ENCODE measurements at places on chromosomes 4 and X.

DNA sequence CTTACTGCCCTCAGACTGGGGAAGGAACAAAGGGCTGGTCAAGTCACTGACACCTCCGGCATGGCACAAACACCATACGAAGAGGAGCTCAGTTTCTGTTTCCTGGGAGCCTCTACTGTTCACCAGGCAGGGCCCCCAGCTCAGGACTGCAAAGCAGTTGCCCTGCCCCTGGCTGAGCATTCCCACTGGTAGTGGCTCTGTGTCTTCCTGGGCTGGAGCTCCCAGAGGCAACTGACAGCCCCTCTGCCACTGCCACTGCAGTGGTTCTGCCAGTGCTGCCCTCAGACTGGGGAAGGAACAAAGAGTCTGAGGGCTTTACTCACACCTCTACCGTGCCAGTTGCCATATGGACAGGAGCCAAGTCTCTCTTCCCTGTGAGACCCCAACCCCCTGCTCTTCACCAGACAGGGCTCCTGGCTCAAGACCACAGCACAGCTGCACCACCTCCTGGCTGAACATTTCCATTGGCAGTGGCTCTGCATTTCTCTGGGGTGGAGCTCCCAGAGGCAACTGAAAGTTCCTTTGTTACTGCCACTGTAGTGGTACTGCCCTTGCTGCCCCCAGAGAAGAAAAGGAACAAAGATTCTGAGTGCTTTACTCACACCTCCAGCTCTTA is 67.9 kb downstream of the SMARCA5 start:
- peak; percentile 4 for DNase-seq

GRCh38 chr4:85889314-85889713 is 414.4 kb downstream of the ARHGAP24 start:
- no peak for DNase-seq

DNA sequence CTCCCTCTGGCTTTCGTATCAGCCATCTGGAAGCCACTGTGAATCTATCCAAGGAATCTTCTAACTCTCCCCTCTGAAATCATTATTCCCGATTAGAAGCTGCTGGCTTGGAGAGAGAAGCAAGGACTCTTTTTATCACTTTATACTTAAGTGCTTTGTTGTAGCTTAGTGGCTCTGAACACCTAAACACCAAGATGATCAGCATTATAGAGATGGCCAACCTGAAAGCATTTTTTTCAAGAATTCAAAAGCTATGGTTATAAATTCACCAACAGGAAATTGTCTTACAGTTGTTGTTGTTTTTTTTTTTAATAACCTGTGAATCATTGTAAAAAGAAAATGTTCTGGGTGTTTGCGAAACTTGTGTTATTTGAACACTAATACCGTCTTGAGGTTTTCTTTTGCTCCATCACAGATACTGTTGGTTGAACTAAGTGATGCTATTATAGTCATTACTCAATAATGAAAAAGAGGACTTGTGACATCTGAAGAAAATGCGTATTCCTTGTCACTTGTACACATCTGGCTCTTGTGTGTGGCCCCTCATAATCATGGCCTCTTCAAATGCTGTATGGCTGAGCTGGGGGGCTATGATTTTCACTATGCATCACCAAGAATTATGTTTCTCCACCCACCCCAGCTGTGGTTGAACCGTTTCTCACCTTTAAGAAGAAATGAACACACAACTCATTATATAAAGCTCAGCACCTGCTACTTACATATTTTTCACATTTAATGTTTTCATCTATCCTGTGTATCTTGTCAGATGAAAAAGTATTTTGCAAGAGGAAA is 11.8 kb upstream of the SMIM43 start:
- no peak for DNase-seq

DNA sequence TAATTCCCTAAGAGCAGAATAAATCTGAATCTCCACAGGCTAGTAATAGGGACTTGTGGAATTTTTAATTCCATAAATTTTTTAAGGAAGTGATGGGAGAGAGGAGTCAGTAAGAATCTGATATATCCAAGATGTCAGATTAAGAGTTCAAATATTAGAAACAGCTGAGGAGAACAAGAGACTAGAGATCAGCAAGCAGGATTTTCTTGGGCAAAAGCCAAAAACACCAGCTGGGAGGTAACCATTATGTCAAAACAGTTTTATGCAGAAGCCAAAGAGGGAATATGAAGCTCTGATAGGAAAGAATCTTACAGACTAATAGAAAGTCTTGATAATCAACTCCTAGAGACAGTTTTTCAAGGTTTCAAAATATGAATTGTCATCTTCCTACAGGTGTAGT is 72.2 kb upstream of the RBPJ start:
- no peak for DNase-seq

DNA sequence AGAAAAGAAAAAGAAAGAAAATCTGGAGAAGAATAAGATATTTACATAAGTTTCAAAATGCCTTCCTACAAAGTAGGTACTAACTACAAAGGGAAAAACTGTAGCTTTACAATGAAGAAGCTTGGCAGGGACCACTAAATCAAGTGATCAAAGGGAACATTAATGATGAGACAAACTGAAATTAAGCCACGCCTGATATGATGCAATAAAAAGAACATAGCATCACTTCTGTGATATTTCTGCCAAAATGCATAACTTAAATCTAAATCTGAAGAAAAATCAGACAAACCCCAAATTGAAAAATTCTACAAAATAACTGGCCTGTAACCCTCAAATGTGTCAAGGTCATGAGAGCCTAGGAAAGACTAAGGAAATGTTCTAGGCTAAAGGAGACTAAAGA is 8.9 kb upstream of the DCLK2 start:
- DNase-seq, result no peak

DNA sequence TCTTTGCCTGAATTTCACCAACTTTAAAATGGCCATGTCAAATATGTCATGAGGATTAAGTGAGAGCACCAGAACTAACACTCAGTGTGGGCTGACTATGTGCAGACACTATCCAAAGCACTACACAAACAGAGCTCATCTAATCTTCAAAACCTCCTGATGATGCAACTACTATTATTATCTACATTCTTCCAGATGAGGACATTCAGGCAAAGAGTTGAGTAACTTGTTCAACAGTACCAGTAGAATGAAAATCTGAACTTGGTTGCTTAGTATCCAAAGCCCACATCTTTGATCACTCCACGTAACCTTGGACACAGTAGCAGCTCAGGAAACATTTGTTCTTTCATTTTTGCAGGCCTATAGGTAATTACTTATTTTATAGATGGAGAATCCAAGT is 90.1 kb downstream of the ATP8A1 start:
- no peak for DNase-seq

GRCh38 chr4:179225594-179225993 is 1783.4 kb upstream of the AGA start:
- no peak for DNase-seq

- DNase-seq, result no peak
Observed at GRCh38 chrX:112826023-112826422, 14.6 kb downstream of the AMOT start.

All from substantia nigra (tissue), 51 donors.